Stimulated activated CD4-positive, alpha-beta T cell treated with anti-CD3 and anti-CD28 coated beads, Interleukin-1b, Interleukin-23, amount 100 ng/mL, for 1 hour (primary cell): ENCODE measurements at places on chromosomes 1 and 21.

DNA sequence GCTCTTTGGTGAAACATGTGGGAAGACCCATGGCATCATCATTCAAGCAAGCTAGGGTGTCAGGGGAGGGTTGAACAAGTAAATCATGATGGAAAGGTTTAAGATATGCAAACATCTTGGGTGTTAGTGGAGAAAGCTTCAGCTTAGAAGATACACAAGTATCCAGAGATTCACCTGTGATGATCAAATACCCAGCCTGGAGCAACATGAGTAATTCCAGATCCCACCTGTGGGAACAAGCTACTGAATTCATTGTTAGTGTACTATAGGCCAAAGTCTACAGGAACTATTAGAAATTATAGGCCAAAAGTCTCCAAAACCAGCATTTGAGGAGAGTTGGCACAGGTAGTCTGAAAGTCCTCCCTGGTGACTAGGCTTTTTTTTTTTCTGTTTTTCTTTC, 499.9 kb downstream of the NUF2 start:
- DNase-seq: no peak

DNA sequence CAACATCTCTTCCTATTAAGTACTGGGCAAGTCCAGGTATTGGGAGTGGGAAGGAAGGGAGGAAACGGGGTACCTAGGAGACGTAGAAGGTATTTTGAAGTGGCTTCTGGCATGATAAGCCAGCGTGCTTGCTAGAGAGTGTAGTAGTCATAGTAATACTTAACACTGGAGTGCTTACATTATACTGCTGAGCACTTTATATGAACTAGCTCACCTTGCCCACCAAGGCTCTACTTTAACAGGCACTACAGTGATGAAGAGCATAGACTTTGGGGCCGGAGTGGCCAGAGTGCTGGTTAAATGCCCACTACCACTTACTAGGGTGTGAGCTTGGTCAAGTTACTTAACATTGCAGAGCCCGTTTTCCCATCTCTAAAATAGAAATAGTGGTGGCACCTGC, 61.7 kb downstream of the ACP6 start:
- no peak for DNase-seq

GRCh38 chr1:186374303-186375151, 526 bp downstream of the TPR start:
- DNase-seq: no peak

DNA sequence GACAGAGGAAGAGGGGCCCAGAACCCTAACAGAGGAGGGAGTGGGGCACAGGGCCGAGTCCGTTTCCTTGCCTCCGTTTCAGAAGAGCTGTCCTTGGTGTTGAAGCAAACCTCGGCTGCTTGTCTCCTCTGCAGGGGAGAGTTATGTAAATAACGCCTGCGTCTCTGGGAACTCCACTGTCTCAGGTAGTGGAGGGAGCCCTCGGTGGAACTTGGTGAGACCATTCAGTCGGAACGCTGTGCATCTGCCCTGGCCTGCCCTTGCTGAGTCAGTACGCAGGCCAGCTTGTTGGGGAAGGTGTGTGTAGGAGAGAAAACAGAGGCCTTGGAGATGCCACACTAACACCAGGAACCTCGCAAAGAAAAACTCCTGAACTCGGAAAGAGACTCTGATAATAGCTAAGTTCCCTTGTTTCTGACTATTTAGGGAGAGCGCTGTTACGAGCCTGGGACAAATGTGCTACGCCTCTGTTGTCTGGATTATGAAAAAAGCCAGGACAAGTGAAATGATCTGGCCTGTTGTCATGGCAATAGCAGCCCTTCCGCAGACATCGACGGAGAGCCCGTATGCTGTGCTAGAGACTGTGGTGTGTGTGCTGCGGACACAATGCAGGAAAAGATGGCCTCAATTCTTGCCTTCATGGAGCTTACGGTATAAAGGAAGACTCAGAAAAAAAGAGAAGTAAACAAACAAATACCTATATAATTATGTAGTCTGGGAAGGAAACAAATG, 94.6 kb upstream of the AKT3 start:
- DNase-seq: no peak

DNA sequence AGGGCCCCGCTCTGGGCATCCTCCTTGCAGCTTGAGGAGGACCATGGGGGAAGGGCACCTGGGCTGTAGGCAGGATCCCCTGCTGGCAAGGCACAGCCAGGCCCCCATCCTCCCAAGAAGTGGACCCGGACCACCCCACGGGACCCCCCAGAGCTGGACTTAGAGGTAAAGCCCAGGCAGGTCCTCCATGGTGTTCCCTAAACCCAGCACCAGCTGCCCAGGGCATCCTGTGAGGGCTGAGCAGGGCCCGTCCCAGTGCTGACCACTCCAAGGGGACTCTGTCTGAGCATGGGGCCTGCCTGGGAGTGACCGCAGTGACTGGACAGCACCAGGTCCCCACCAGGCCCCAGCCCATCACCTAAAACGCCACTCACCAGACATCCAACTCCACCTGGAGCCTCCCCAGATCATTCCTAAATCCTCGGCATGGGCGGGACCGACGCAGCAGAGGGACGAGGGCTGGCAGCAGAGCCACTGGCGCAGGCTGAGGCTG, 21.3 kb downstream of the COL6A2 start:
- DNase-seq: no peak

DNA sequence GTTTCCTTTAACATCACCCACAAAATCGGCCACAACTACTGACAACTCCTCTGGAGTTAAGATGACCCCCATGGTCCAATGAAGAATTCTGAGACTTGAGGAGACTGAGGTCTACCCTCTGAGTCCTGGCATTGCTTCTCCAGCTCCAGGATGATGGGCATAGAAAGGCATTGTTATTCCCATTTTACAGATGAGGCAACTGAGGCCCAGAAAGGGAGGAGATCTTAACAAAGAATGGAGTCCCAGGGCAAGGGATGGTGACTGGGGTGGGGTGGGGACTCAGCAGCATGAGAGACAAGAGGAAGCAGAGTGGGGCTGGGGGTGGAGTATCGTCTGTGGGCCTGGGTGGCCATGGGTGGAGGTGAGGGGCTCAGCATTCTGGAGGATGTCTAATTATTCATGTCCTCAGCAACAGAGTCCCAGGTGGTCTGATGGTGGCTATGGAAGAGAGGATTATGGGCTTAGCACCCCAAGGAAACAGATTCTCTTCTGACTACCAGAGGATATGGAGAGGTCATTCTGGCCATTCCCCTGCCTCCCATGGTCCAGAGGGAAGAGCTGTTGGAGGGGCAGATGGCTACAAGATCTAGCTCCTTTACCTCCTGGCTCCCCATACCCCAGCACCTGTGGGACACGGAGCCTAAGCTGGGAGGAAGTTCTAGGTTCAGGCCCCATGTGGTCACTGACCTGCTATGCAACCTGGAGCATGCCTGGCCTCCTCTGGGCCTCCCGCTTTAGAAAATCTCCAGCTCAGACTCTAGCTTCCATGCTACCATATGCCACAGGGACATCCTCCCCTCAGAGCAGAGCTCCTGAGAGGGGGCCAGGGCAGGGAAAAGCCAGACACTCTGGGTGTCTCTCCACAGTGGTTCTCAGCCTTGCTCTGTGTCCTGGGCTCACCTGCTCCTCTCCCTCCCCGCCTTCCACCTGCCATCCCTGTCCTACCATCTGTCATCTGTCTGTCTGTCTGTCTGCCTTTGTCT, 37.4 kb upstream of the DMBX1 start:
- DNase-seq: no peak

DNA sequence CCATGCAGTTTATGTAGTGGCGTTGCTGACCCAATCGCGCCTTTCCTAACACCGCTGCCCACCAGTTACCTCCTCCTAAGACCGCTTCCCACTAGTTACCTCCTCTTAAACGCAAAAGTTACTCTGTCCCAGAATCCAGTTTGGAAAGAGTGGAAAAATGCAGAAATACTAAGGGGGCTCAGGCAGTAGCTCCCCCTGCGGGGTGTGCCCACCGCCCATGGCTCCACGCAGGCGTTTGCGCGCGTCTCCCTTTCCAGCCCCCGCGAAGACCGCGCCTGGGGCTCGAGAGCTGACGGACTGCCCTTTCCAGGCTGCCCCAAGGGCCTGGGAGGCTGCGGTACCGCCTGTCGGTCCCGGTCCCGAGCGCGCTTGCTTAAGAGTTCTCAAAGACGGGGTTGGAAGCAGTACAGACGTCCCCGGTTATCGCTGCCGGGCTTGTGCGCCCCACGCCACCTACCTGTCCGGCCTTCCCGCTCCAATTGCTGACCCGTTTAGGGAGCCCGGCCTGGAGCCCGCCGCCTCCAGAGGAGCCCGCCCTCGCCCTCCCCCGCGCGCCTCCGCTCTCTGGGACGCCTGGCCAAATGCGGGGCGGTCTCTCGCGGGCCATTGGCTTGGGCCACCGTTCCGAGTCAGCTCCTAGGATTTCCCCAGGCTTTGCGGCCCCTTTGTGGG, 414.1 kb upstream of the ESRRG start:
- no peak for DNase-seq

GRCh38 chr1:73104749-73105148, 822.4 kb upstream of the NEGR1 start:
- DNase-seq: no peak

DNA sequence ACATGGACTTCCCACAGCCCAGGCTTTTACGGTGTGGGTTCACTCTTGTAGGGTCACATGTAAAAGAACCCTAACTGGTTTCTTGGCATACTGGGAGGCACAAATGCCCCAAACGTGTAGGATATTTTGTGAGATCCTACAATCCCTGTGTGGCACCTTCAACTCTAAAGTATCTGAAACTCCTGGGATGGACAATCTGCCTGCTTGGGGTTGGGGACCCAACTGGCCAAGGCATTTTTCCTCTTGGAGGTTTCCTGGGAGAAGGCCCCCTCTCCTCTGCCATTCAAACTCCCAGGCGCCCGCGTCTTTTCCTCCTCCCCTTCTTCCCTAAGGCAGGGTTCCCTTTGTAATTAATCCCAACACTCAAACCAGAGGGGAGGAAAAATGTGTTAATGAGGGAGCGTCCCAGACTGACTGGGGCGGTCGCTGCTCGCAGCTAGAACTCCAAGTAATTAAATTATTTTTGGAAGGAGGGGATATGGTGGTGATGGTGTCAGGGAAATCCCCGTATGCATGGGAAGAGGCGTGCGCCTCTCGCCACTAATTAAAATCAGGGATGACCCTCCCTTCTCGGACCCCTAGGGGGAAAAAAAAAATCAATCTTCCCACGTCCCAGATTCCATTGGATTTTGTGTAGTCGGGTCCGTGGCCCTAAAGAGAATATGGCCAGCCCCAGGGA, 681 bp upstream of the VANGL2 start:
- no peak for DNase-seq

DNA sequence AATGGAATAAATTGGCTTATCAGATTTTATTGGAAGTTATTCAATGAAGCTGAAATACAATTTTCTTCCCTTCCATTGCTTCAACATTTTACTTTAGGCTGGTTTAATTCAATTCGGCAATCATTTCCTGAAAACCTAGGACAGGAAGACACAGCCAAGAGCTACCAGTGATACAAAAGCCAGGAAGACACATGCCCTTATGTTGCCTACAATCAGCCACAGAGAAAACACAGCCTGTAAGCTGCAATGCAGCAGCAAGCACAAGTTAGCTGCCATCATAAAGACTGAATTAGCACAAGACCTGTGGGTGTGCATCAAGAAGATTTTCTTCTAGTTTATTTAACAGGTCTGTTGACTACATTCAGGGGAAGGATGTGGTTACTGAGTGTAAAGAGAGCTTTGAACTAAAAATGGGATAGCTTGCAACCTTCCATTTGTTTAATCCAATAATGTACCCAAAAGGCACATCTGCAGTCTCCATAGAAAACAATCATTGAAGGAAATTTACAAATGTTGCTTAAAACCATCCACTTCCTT, 193.8 kb downstream of the KCNH1 start:
- DNase-seq: no peak

GRCh38 chr21:36768496-36768895, 69.6 kb downstream of the SIM2 start:
- no peak for DNase-seq

DNA sequence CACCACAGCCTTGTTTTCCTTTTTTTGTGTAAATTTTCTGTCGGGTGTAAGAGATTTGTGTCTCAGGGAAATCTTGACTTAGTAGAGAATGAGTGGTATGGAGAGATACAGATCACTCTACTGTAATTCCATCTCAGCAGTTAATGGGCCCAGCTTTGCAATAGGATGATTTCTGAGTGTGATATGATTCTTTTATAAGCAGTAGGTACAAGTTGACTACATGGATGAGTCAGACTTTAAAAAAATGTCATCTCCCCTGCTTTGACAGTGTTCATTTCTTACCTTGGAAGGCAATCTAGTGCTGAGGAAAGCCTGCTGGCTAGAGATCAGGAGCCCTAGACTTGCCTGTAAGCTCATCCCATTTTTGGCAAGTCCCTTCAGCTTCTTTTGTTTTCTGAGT, 261.9 kb downstream of the RYR2 start:
- no peak for DNase-seq

DNA sequence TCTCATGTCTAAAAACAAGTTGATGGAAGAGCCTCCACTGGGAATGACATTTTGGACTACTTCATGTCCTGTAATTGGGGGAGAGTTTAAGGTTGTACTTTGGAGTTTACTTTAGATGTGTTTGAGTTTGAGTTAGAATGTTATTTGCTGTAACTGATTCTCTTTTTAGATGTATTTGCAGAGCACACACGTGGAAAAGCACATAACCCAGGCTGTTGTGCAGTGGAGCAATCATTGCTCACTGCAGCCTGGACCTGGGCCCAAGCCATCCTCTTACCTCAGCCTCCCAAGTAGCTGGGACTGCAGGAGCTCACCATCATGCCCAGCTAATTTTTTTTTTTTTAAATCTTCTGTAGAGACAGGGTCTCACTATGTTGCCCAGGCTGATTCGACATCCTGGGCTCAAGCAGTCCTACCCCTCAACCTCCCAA, 36.7 kb upstream of the SH3D21 start:
- no peak for DNase-seq

GRCh38 chr1:236692128-236692527, 5.8 kb downstream of the ACTN2 start:
- no peak for DNase-seq

DNA sequence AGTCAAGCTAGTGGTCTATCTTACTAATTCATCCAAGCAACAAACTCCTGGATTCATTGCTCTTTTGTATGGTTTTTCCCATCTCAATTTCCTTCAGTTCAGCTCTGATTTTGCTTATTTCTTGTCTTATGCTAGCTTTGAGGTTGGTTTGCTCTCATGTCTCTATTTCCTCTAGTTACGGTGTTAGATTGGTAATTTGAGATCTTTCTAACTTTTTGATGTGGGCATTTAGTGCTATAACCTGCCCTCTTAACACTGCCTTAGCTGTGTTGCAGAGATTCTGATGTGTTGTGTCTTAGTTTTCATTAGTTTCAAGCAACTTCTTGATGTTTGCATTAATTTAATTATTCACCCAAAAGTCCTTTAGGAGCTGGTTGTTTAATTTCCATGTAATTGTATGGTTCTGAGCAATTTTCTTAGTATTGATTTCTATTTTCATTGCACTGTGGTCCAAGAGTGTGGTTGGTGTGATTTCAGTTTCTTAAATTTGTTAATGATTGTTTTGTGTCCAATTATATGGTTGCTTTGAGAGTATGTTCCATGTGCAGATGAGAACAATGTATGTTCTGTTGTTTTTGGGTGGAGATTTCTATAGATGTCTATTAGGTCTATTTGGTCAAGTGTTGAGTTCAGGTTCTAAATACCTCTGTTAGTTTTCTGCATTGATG, 154.6 kb downstream of the PLPPR5 start:
- no peak for DNase-seq

GRCh38 chr1:7149080-7149838, 364.0 kb downstream of the CAMTA1 start:
- no peak for DNase-seq
